Left ventricle myocardium inferior (tissue), 1 donor: ENCODE measurements at places on chromosomes 1 and 21.

- H3K4me3 ChIP-seq: no peak overlapping the region
- no peak overlapping the region for H3K27ac ChIP-seq
- no peaks in the 10 kb centered on the region for H3K4me1 ChIP-seq
- H3K36me3 ChIP-seq: no peaks in the 10 kb centered on the region
- H3K27me3 ChIP-seq: no peaks in the 10 kb centered on the region
Observed at GRCh38 chr1:238764779-238765178, 621.6 kb upstream of the CHRM3 start.

GRCh38 chr1:188096521-188096920 is 1267.8 kb downstream of the PLA2G4A start:
- H3K36me3 ChIP-seq: no peaks in the 10 kb centered on the region
- DNase-seq: no peak
- H3K27ac ChIP-seq: no peak overlapping the region
- H3K4me3 ChIP-seq: no peak overlapping the region
- no peaks in the 10 kb centered on the region for H3K27me3 ChIP-seq

- no peaks in the 10 kb centered on the region for H3K36me3 ChIP-seq
- no peak for DNase-seq
- peaks cover 15% of the 10 kb centered on the region for H3K4me1 ChIP-seq
- no peak overlapping the region for H3K4me3 ChIP-seq
Observed at GRCh38 chr1:65791396-65791795, 1.3 kb upstream of the PDE4B start.

GRCh38 chr1:25458541-25459298 is 28.0 kb downstream of the MACO1 start:
- no peak for DNase-seq
- H3K4me1 ChIP-seq: peaks cover 49% of the 10 kb centered on the region
- H3K27me3 ChIP-seq: no peaks in the 10 kb centered on the region
- no peak overlapping the region for H3K4me3 ChIP-seq

DNA sequence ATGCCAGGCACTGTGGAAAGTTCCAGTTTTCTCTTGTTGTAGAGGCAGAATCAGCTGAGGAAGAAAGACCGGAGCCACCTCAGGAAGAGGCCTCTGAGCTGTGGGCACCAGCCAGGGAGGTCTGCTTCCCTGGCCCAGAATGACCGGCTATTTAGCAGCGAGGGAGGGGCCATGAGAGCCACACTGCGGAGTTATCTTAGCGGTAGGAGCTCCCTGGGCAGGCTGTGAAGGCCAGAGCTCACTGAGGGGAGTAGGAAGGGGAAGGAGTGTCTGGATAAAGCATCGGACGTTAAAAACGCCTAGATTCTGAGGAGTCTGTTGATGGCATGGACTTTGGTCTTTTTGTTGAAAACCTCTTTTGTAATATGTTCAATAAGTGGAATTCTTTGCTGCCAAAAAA is 36.5 kb downstream of the TSEN15 start:
- DNase-seq: no peak
- H3K27me3 ChIP-seq: no peaks in the 10 kb centered on the region
- H3K36me3 ChIP-seq: no peaks in the 10 kb centered on the region
- H3K4me1 ChIP-seq: peaks cover 7% of the 10 kb centered on the region
- no peak overlapping the region for H3K4me3 ChIP-seq

DNA sequence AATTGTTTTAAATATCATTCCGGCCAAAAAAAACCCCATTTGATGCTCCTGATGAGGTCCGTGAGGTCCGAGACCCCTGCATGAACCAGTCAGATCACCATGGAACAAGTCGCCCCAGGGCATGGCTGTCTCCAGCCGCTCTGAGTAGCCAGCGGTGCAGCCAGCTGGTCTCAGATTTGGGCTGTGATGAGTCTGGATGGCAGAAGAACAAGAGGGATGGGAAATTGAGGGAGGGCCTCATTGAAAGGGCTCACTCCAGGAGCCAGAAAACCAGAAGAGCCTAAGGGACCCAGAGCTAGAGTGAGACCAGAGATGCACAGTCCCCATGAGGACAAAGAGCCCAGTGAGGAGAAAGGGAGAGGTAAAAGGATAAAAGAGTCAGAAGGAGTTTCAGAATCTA is 174.0 kb downstream of the TOMM20 start:
- H3K27me3 ChIP-seq: no peaks in the 10 kb centered on the region
- DNase-seq: no peak
- H3K4me3 ChIP-seq: no peak overlapping the region
- H3K4me1 ChIP-seq: peaks cover 36% of the 10 kb centered on the region
- no peaks in the 10 kb centered on the region for H3K36me3 ChIP-seq

GRCh38 chr1:154441241-154441888 is 36.2 kb downstream of the IL6R start:
- H3K36me3 ChIP-seq: peaks cover 27% of the 10 kb centered on the region
- no peak for DNase-seq
- H3K27ac ChIP-seq: no peak overlapping the region
- no peak overlapping the region for H3K4me3 ChIP-seq
- H3K27me3 ChIP-seq: no peaks in the 10 kb centered on the region

- H3K27ac ChIP-seq: peak overlapping the region; percentile 98
- no peaks in the 10 kb centered on the region for H3K27me3 ChIP-seq
- H3K4me1 ChIP-seq: peaks cover 83% of the 10 kb centered on the region
- no peak for DNase-seq
- H3K36me3 ChIP-seq: no peaks in the 10 kb centered on the region
Observed at GRCh38 chr1:15851210-15852035, 3.9 kb downstream of the SPEN start.

DNA sequence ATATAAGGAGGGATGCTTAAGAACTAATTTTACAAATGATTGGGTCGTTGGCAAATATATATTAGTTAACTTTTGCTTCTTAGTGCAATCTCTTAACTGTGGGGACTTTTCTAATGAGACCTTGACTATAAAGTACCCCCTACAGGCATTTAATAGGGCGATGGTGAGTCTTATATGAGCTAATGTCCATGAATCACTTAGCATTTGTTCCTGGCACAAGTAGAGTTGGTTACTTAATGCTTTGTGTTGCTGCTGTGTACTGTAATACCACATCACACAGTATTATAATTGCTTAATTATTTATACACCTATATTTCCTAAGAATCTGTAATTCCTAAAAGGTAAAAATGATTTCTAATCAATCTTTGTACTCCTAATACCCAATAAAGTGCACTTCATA is 25.3 kb upstream of the TMCO1 start:
- peaks cover 11% of the 10 kb centered on the region for H3K27me3 ChIP-seq
- no peak overlapping the region for H3K4me3 ChIP-seq
- H3K36me3 ChIP-seq: no peaks in the 10 kb centered on the region
- no peak for DNase-seq
- no peaks in the 10 kb centered on the region for H3K4me1 ChIP-seq

GRCh38 chr1:24693827-24694379 is 50.8 kb downstream of the SRRM1 start:
- no peaks in the 10 kb centered on the region for H3K27me3 ChIP-seq
- peak overlapping the region; percentile 17 for H3K4me3 ChIP-seq
- DNase-seq: no peak
- no peaks in the 10 kb centered on the region for H3K36me3 ChIP-seq
- peaks cover 56% of the 10 kb centered on the region for H3K4me1 ChIP-seq

GRCh38 chr1:37561133-37562132 is 4.7 kb downstream of the DNALI1 start:
- no peak overlapping the region for H3K4me3 ChIP-seq
- H3K27me3 ChIP-seq: no peaks in the 10 kb centered on the region
- peaks cover 27% of the 10 kb centered on the region for H3K36me3 ChIP-seq

DNA sequence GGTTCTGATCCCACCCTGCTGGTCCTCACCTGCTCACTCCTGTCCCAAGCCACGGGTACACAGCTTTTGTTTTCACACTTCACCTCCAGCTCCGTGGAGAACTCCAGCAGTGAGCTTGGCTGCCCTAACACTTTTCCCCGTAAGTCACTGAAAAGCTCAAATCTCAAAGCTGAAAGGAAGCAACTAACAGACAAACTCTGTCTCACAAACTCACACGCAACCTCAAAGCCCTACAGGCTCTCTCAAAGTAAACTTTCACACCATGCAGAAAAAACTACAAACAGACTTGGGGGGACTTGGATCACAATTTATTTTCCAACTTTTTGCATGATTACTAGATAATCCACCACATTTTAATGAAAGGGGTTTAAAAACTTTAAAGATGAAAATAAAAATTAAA is 88.3 kb downstream of the AK5 start:
- no peak for DNase-seq
- H3K27ac ChIP-seq: no peak overlapping the region
- H3K4me1 ChIP-seq: no peaks in the 10 kb centered on the region
- H3K27me3 ChIP-seq: no peaks in the 10 kb centered on the region
- H3K4me3 ChIP-seq: no peak overlapping the region

GRCh38 chr1:185444676-185445075 is 127.6 kb upstream of the IVNS1ABP start:
- H3K4me1 ChIP-seq: peaks cover 20% of the 10 kb centered on the region
- H3K27me3 ChIP-seq: no peaks in the 10 kb centered on the region
- no peaks in the 10 kb centered on the region for H3K36me3 ChIP-seq
- no peak overlapping the region for H3K27ac ChIP-seq
- no peak for DNase-seq

GRCh38 chr21:42298657-42299056 is 16.6 kb downstream of the TFF3 start:
- H3K4me3 ChIP-seq: no peak overlapping the region
- DNase-seq: no peak
- H3K36me3 ChIP-seq: peaks cover 27% of the 10 kb centered on the region
- no peaks in the 10 kb centered on the region for H3K27me3 ChIP-seq

DNA sequence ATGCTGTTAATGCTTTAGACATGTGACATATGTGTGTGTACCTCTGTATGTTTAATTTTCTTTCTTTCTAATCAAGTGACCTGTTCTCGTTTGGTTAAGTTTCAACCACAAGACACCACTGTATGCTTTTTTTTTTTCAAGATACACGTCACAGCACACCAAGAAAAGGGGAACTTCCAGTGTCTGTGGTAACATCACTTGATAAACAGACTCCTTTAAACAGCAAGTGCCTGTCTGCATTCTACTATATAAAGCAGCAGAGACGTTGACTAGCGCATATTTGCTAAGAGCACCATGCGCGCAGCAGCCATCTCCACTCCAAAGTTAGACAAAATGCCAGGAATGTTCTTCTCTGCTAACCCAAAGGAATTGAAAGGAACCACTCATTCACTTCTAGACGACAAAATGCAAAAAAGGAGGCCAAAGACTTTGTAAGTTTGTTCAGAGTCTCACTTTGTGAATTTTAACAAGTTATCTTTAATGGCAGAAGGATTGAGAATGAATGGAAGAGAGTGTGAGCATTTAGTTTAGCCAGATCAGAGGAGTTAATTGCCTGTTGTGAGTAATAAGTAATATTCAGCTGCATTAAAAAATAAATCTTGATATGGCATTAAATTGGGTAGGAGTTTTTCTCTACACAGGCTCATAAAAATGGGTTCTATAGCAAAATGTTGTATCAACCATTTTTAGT is at the start of gene RGS1:
Gene RGS1 (plus strand): TSS at position 275 of the 691 bp plus-strand sequence. CDS start 20 bp downstream, at position 295.
- H3K36me3 ChIP-seq: no peaks in the 10 kb centered on the region
- peak; percentile 16 for DNase-seq
- H3K4me3 ChIP-seq: no peak within 1 kb of the TSS
- no peak within 1 kb of the TSS for H3K27ac ChIP-seq
- no peaks in the 10 kb centered on the region for H3K4me1 ChIP-seq

DNA sequence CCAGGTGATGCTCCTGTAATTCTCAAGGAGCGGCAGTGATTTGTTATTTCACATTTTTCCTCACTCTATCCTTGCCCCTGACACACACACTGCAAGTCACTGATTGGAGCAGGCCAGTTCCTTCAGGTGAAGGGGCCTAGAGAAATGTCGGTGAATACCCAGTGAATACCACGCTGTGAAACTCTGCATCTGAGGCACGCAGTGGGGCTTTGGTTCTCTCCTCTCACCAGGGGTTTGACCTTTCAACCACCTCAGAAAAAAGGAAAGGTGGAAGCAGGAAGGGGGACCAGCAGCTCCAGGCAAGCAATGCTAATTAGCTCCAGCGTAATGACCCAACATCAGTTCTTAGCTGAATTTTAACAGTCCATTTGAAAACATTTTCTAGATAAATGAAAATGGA is 532 bp upstream of the FAM177B start:
- H3K4me3 ChIP-seq: no peak overlapping the region
- no peak overlapping the region for H3K27ac ChIP-seq
- DNase-seq: no peak
- peaks cover 49% of the 10 kb centered on the region for H3K36me3 ChIP-seq
- H3K27me3 ChIP-seq: no peaks in the 10 kb centered on the region
- no peaks in the 10 kb centered on the region for H3K4me1 ChIP-seq

- H3K27me3 ChIP-seq: no peaks in the 10 kb centered on the region
- no peaks in the 10 kb centered on the region for H3K36me3 ChIP-seq
- no peak for DNase-seq
- no peaks in the 10 kb centered on the region for H3K4me1 ChIP-seq
- no peak overlapping the region for H3K4me3 ChIP-seq
Observed at GRCh38 chr21:44199448-44199847, 41.3 kb downstream of the ICOSLG start.

DNA sequence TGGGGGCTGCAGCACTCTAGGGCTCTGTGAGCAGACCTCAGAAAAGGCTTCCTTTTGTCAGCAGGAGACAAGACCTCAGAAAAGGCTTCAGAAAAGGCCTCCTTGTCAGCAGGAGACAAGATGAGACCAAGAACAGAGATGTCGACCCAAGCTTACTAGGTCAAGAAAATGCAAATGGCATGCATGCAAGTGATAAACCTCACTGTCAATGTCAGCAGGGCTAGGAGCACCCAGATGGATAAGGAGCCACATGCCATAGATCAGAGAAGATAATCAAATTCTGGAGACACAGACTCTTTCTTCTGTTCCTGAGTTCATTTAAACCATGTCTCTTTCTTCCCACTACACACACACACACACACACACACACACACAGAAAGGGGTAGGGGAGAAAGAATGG is 285.9 kb downstream of the CHRM3 start:
- H3K4me1 ChIP-seq: no peaks in the 10 kb centered on the region
- no peaks in the 10 kb centered on the region for H3K27me3 ChIP-seq
- H3K4me3 ChIP-seq: no peak overlapping the region

- DNase-seq: no peak
- no peak overlapping the region for H3K4me3 ChIP-seq
- peaks cover 31% of the 10 kb centered on the region for H3K36me3 ChIP-seq
- H3K27ac ChIP-seq: no peak overlapping the region
Observed at GRCh38 chr21:44329086-44329889, 9.9 kb downstream of the CFAP410 start.

DNA sequence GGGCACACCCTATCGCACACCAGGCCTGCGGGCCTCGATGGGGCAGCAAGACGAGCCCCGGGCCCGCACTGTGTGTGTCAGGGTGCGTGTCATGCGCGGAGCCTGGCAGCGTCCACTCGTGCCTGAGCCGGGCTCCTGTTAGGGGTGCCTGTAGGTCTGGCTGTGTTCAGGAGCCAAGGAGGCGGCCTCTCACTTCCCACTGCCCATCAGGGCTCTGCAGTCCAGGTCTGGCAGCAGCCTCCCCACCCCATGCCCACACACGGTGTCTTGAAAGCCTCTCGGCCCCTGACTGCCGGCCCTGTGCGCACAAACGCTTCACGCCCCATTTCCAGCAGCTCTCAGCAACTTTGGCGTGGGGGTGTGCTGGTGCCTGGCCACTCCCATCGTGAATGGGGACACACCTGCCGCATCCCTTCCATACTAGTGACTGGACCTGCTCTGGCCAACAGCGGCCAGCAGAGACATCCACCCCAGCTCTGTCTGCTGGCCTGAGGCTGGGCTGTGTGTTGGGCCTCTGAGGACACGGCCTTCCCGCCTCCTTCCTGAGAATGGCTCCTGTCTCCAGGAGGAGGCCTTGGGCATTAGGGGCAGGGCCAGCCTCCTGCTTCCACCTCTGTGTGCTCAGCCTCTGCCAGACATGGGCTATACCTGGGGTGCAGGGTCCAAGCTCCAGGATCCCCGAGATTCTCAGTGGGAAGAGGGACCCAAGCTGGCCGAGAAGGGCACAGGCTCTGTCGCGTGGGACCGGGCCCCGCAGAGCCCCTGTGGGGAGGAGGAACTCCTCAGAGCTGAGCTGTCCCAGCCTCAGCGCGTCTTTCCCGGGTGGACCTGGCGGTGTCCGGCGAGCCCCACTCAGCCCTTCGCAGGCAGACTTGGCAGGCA is 41.8 kb upstream of the ACTRT2 start:
- no peak overlapping the region for H3K4me3 ChIP-seq
- H3K27me3 ChIP-seq: peaks cover 14% of the 10 kb centered on the region
- no peaks in the 10 kb centered on the region for H3K36me3 ChIP-seq
- DNase-seq: peak; percentile 10
- no peak overlapping the region for H3K27ac ChIP-seq
